ENCODE measurements at places on chromosomes 1 and 21. TPM values are rescaled to one million over a fixed set of nuclear protein-coding genes. Genes with fewer than 3 reads are reported as not detected.

DNA sequence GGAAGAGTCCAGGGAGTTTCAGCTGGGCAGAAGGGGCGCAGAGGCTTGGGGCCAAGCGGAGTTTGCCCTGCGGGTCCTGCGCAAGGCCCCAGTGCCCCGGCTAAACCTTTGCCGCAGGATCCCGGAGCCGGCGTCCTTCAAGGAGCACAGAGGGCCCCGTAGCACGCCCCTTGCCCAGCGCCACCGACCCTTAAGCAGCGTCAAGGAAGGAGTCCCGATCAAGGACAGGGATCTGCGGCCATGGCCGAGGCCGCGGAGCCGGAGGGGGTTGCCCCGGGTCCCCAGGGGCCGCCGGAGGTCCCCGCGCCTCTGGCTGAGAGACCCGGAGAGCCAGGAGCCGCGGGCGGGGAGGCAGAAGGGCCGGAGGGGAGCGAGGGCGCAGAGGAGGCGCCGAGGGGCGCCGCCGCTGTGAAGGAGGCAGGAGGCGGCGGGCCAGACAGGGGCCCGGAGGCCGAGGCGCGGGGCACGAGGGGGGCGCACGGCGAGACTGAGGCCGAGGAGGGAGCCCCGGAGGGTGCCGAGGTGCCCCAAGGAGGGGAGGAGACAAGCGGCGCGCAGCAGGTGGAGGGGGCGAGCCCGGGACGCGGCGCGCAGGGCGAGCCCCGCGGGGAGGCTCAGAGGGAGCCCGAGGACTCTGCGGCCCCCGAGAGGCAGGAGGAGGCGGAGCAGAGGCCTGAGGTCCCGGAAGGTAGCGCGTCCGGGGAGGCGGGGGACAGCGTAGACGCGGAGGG, 520 bp downstream of the CLIC6 start:
- no peak for DNase-seq

The FCGR3B gene
- 3.0 TPM for total RNA-seq

- no peak for DNase-seq
Observed at GRCh38 chr1:234310460-234310817, 62.8 kb upstream of the COA6 start.

GRCh38 chr1:203428981-203429599, 46.5 kb upstream of the PRELP start:
- DNase-seq, result no peak

- DNase-seq, result no peak
Observed at GRCh38 chr1:19411612-19412011, 73.7 kb downstream of the CAPZB start.

GRCh38 chr1:59480188-59480888, 183.4 kb downstream of the FGGY start:
- no peak for DNase-seq

DNA sequence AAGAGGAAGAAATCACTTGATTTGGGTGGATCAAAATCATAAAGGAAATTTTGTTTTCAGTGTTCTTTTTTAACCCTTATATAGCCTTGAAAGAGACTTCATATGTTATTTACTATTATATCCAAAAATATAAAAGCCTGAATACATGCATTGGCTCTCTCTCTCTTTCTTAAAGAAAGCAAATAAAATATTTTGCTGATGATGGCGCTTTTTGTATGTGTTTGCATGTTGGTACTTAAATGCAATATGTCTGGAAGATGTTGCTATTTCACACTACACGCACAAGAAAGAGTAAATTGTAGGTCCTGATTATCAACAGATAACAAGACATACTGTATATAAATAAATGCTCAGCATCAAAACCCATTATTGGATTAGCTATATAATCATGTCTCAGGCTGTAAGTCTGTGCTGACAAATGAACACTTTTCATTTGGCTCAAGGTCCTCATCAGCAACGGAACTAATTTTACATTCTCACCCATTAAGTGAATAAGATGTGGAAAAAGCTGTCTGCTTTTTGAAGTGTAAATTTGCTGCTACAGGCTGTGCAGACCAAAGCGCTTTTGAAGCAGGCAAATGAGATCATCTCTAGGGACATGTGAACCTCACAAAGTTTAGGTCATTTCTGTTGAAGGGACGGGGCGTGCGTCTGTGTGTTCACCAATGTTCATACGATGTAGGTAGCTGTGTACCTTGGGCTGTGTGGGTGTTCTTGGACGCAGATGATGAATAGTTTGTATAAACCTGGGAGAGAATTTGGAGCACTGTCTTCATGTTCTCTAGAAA, 122.4 kb upstream of the LMO4 start:
- no peak for DNase-seq

The S100A7 gene
- total RNA-seq, result not detected

The KIF17 gene
- total RNA-seq, result not detected

DNA sequence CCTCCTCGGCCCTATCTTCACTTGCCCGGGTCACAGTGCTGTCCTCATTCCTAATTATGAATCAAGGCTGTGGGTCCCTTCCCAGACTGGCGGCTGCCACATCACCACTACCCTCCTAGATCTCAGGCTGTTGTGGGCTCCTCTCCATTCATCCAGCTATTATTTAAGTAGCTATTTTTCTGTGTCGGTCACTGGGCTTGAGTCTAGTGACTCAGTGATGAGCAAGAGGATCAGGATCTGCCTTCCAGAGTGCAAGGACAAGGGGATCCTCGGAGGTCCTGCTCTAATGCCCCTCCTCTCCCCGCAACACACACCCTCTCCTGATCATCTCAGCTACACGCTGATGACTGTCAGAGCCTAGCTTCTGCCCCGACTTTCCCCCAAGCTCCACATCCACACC, 34.1 kb downstream of the CDCP2 start:
- DNase-seq, result no peak

GRCh38 chr1:66147226-66147835, 354.6 kb downstream of the PDE4B start:
- no peak for DNase-seq

DNA sequence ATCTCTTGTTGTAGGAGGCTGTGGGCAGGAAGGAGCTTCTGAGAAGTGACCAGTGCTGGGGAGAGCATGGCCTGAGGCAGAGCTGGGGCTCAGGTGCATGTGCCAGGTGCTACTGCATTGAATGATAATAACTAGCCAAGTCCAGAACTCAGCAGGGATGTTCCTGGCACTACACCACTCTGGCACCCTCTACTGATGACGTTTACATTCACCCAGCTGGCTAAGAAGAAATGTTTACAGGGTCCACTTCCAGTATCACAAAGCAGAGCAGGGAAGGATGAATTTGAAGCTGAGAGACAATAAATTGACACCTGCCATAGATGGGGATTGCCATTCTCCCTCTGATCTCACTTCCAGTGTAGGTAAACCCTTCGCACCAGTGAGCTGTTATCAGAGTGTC, 411.8 kb downstream of the SETD4 start:
- no peak for DNase-seq
